Left colon (tissue), 2 donors: ENCODE measurements at places on chromosomes 1 and 21. TPM values are rescaled to one million over a fixed set of nuclear protein-coding genes. Genes with fewer than 3 reads are reported as not detected.

The ATP5PB gene
- total RNA-seq = 461 TPM

The FCRL4 gene
- total RNA-seq = 0.28 TPM

The FASLG gene
- total RNA-seq = 0.49 TPM

The SFN gene
- total RNA-seq = 348 TPM

The UBXN11 gene
- total RNA-seq = 10.0 TPM

The KCNA3 gene
- total RNA-seq = 3.4 TPM

The KRTAP11-1 gene
- not detected for total RNA-seq

The DYNLT4 gene
- 0.40 TPM for total RNA-seq

The PEX11B gene
- total RNA-seq = 37.1 TPM

The C1orf52 gene
- total RNA-seq = 20.3 TPM

The SPRR2A gene
- total RNA-seq = not detected

The IL20 gene
- total RNA-seq = not detected

The OLFML3 gene
- 4.1 TPM for total RNA-seq

The FCMR gene
- total RNA-seq = 4.8 TPM

The UQCRH gene
- total RNA-seq = 413 TPM

The ATP6V1G3 gene
- not detected for total RNA-seq

The LCE3E gene
- not detected for total RNA-seq

The CDA gene
- 61.3 TPM for total RNA-seq

The SPATA1 gene
- total RNA-seq = 1.1 TPM

The COX20 gene
- total RNA-seq = 30.5 TPM

The S100A3 gene
- total RNA-seq = not detected

The CAMK1G gene
- total RNA-seq = 0.17 TPM

The AGMAT gene
- total RNA-seq = 18.4 TPM

The CCDC190 gene
- not detected for total RNA-seq

The NUF2 gene
- 4.4 TPM for total RNA-seq

The URB2 gene
- 5.0 TPM for total RNA-seq

The AMY1C gene
- not detected for total RNA-seq

The FAM72C gene
- 0.17 TPM for total RNA-seq

The SLC19A2 gene
- total RNA-seq = 7.3 TPM

The FCER1A gene
- not detected for total RNA-seq

The CCDC181 gene
- total RNA-seq = 0.11 TPM

The SRM gene
- 17.8 TPM for total RNA-seq

The SF3B4 gene
- 58.0 TPM for total RNA-seq

The MTARC1 gene
- 35.2 TPM for total RNA-seq

The CAPN2 gene
- 355 TPM for total RNA-seq

The LCE1D gene
- total RNA-seq = not detected

The LRRC71 gene
- not detected for total RNA-seq

The PRELP gene
- 6.6 TPM for total RNA-seq

The MEX3A gene
- 0.78 TPM for total RNA-seq

The TCHH gene
- total RNA-seq = 0.06 TPM

The CENPF gene
- total RNA-seq = 4.3 TPM

The LAMC2 gene
- 55.0 TPM for total RNA-seq

The CA6 gene
- total RNA-seq = not detected

The OR13G1 gene
- total RNA-seq = not detected

The GRHL3 gene
- not detected for total RNA-seq

The GNAT2 gene
- total RNA-seq = not detected
